ENCODE measurements at places on chromosomes 1 and 21.

GRCh38 chr1:204697893-204698292 is 12.4 kb upstream of the LRRN2 start:
- DNase-seq, result no peak

DNA sequence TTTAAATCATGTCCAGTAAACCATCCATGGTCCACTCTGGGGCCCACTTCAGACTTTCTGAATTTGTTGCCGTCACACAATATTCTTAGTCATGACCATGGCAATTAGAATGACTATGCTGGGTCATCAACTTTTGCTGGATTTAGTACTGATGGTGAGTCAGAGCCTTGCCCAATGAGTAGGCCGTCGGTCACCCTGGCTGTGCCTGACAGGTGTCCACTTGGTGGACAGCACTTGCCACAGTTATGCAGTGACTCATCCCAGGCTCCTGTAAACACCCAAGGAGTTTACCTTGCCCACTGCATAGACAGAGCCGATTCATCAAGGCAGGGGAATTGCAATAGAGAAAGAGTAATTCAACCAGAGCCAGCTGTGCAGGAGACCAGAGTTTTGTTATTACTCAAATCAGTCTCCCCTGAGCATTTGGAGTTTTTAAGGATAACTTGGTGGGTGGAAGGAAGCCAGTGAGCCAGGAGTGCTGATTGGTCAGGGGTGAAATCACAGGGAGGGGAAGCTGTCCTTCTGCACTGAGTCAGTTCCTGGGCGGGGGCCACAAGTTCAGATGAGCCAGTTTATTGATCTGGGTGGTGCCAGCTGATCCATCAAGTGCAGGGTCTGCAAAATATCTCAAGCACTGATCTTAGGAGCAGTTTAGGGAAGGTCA is 333.8 kb downstream of the PTPRU start:
- DNase-seq, result no peak

GRCh38 chr1:19067182-19067911 is 110.9 kb upstream of the IFFO2 start:
- DNase-seq, result no peak

DNA sequence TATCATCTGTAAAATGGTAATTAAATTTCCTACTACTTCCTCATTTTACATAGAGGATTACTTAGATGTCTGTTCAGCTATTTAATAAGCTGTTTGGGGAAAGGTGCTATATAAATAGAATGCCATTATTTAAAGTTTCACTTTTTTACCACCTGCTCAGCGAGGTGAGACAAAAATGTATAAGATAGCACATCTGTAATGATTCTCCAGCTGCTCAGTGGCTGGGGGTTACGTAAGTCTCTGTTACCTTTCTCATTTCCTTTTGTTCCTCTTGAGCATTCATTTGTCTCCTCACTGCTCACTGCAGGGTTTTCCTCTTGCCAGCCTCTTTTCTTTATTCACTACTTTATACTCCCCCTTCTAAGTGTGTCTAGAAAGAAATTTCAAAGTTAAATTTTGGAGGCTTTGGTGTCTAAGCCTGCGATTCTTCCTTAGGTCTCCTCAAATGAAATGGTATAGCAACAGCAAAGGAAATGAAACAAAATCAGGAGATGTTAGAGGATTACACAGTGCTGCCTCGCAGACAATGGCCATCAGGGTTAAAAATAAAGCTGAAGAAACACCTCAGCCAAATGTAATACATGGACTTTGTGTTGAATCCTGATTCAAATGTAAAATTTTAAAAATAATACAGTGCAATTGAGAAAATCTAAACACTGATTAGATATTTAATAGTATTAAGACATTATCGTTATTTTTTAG is 6.8 kb downstream of the RGS8 start:
- no peak for DNase-seq

GRCh38 chr1:228664399-228664914 is 70.8 kb upstream of the RHOU start:
- peak; percentile 76 for DNase-seq

DNA sequence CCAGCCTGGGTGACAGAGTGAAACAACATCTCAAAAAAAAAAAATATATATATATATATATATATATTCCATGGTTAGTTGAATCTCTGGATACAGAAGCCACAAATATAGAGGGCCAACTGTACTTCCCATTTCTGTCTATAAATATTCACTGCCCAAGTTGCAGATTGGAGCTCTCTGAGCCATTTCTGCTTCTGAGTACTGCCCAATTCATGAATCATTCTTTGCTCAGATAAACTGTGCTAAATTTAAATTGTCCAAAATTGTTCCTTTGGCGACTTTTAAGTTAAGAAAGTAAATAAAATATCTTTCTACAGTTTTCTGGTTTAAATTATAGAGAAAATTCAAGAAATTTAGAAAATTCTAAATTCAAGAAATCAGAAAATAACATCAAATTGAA is 23.2 kb upstream of the C1orf146 start:
- no peak for DNase-seq

- DNase-seq, result no peak
Measured at GRCh38 chr1:187624812-187625545, 796.2 kb downstream of the PLA2G4A start.

DNA sequence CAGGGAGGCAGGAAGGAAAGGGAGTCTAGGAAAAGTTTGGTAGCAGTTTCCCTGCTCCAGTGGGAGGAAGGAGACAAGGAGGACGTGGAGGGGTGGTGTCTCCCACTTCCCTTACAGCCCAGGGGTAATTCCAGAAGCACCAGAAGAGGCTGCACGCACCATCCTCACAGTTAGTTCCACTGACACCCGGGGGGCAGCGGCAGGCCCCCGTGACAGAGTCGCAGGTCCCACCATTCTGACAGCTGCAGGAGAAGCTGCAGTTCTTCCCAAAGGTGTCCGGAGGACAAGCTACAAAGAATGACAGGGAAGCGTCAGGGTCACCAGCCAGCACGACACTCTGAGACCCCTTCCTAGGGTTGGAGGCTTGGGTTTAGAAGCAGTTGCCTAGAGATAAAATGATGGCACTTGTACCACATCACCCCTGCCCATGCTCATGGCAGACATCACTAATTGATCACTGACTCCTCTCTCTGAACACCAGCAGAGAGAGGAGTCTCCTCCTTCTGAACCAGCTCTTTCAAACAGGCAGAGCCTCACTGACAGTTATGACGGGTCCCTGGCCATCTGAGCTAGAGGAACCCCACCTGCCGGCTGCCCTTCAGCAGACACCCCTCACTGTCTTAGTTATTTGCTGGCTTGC is 53.3 kb downstream of the ARHGEF16 start:
- DNase-seq, result no peak

- no peak for DNase-seq
Measured at GRCh38 chr1:8465692-8466091, 147.8 kb downstream of the SLC45A1 start.

- no peak for DNase-seq
Measured at GRCh38 chr21:36846631-36847030, 119.8 kb downstream of the HLCS start.

- no peak for DNase-seq
Measured at GRCh38 chr21:38664841-38665240, 140.9 kb upstream of the ETS2 start.

Measured in activated CD4-positive, alpha-beta T cell treated with anti-CD3 and anti-CD28 coated beads for 24 hours (primary cell).